SW 1271 (cell line): ENCODE measurements at places on chromosomes 2 and 18.

DNA sequence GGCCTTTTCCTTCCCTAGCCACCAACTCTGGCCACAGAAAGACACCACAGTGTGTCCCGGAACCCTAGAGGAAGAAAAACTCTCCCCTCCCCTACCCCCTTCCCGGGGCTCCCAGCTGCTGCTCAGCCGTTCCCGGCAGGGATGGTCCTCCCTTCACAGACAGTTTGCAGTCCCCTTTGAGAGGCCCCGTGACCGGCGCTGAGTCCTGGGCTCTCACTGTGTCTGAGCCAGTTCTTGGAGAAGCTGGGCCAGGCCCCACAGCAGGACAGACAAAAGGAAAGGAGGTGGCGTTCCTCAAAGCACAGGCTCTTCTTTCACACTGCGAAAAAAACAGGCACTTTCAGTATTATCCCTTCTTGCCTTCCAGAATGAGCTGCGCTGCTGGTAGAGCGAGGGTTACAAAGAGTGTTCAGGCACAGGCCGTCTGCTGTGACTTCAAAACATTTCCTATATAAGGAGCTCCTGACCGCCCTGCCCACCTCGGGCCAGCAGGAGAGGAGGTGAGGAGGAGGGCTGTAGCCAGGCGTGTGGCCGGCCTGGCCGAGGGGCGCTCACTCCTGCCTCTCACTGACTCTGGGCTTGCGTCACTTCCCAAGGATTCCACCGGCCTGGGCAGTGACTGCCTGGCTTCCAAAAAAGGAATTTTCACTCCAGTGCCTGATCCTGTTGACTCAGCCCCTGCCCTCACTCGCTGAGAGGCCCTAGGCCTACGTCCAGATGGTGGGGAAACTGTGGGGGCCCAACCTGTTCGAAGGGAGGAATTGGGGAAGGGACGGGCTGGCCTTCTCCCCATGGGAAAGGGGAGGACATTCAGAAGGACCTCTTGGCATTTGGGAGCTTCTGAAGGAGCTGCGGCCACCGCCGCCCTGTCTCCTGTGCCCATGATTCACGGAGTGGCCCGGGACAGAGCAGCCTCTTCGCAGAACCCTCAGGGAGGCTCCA lies 24.9 kb downstream of the CIDEA start:
- no peak for DNase-seq

- peak; percentile 50 for DNase-seq
These were observed 4.6 kb downstream of the LOXL3 start for GRCh38 chr2:74548900-74549826.

GRCh38 chr18:23586249-23587196 lies at the start of gene NPC1:
Gene NPC1 (minus strand): TSS chr18:23586506. CDS start chr18:23586343, 163 bp downstream.
- DNase-seq: peak; percentile 89

DNA sequence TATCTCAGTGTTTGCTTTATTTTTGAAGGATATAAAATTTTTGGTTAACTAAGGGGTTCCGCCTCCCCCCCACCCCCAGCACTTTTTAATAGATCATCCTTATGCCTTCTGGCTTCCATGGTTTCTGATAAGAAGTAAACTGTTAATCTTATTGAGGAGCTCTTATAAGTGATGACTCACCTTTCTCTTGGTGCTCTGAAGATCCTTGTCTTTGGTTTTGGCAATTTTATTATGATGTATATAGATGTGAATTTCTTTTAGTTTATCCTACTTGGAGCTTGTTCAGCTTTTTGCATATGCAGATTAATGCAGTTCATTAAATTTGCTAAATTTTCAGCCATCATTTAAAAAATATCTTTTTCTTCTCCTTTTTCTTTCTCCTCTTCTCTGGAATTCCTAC lies 91.7 kb upstream of the CTAGE1 start:
- no peak for DNase-seq

- no peak for DNase-seq
These were observed 439.9 kb downstream of the PTPRM start for GRCh38 chr18:8006979-8007378.

DNA sequence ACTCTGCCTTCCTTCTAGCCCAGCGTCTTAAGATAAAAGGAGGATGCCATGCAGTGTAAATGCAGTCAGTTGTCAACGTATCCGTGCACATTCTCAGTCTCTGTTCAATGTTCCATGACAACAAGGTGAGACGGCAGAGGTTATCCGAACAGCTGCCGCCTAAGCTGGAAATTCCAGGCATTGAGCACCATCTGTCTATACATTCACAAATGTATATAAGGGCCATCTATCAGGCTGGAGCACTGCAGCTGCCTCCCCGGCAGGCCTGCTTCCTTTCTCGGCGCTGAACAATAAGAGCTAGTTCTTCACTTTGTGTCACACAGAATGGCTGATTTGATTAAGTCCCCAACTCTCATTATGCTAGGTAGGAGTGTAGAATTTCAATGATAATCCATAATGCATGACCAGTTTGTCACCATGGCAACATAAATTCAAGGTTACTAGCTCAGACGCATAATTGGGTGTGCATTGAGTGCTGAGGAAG lies 282.2 kb upstream of the SOX11 start:
- DNase-seq: no peak

DNA sequence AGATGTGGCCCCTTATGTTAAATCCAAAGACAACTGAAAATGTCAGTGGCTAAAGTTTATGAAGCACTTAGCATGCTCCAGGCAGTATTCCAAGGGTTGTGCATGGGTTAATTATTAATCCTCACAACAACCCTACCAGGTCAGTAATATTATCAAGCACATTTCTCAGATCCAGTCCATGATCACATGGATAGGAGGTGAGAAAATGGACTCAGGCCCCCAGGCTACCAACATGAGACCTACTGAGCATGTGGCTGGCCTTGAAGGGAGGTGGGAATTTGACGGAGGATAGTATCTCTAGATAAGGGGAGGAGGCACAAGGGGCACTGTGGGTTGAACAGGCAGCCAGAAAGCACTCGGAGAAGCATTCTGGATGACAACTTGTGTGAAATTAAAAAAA lies 412.0 kb downstream of the MEIS1 start:
- DNase-seq: no peak

DNA sequence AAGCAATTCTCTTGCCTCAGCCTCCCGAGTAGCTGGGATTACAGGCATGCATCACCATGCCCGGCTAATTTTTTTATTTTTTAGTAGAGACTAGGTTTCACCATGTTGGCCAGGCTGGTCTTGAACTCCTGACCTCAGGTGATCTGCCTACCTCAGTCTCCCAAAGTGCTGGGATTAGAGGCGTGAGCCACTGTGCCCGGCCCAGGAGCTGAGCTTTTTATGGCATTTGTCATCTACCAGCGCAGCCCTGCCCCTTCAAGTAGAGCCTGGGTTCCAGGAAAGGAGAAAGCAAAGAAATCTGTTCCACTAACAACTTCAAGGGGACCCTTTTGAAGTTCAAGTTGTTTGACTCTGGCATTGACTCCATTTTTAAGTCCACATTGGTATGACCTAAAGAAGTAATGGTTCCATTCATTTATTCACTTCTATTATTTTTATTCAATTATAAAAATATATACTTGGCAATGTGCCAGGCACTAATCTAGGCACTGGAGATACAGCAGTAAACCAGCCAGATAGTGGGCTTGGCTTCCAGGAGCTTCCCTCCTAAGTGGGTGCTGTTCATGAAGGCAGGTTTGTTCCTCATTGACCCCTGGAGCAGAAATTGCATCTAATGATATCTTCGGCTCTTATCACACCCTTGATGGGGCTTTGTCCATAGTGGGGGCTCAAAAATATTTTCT lies 8.0 kb upstream of the SFTPB start:
- no peak for DNase-seq

DNA sequence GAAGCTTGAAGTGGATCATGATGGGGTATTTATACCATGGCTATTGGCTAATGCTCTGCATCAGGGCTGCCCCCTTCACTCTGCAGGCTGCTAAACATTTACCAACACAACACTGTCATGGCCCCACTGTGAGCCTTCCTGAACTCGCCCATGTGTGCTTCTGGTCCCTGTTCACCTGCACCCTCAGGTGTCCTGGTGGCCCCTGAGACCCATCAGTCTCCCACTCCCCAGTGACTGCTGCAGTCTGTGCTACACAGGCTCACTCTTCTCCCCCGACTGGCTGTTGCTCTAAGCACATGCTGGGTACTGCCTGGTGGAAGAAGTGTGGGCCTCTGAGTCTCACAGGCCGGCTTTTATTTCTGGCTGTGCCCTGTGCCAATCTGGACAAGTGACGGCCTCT lies 183.0 kb upstream of the HS6ST1 start:
- no peak for DNase-seq

DNA sequence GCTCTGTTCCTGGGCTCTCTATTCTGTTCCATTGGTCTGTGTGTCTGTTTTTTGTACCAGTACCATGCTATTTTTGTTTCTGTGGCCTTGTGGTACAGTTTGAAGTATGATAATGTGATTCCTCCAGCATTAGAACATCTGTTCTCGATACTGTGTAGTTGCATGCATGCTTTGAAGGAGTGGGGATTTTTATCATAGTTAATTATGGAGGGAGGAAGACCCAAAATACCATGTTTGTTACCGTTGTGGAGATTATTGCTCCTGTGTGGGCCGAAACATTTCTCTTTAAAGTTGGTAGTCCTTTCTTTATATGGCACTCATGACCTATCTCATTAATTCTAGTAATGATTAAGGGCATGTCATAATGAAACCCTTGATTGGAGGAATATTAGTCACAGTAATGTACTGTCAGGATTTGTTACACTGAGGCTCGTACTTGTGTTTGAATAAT lies 87.6 kb downstream of the TTC27 start:
- no peak for DNase-seq

GRCh38 chr2:39995005-39995737 lies 216.1 kb upstream of the THUMPD2 start:
- DNase-seq: no peak

- DNase-seq: no peak
These were observed 30.9 kb upstream of the REEP1 start for GRCh38 chr2:86368161-86368824.
